Mesenteric fat pad (tissue), 1 donor: ENCODE measurements at places on chromosomes 2 and 18.

GRCh38 chr2:159151198-159152127 lies 135.0 kb downstream of the WDSUB1 start:
- no peak for DNase-seq

- DNase-seq = no peak
Measured at GRCh38 chr18:13125191-13125590, 93.4 kb upstream of the LDLRAD4 start.

- no peak for DNase-seq
Measured at GRCh38 chr2:16407358-16407757, 258.3 kb downstream of the CYRIA start.

DNA sequence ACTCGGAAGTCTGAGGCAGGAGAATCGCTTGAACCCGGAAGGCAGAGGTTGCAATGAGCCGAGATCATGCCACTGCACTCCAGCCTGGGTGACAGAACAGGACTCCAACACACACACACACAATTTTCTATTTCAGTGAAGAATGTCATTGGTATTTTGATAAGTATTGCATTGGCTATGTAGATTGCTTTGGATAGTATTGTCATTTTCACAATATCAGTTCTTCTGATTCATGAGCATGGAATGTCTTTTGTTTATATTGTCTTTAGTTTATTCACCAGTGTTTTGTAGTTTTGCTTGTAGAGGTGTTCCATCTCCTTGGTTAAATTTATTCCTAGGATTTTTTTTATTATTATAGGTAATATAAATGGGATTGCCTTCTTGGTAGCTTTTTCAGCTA lies 693.4 kb upstream of the SYT4 start:
- no peak for DNase-seq

GRCh38 chr18:48060346-48060745 lies 129.9 kb upstream of the SMAD2 start:
- DNase-seq = no peak

DNA sequence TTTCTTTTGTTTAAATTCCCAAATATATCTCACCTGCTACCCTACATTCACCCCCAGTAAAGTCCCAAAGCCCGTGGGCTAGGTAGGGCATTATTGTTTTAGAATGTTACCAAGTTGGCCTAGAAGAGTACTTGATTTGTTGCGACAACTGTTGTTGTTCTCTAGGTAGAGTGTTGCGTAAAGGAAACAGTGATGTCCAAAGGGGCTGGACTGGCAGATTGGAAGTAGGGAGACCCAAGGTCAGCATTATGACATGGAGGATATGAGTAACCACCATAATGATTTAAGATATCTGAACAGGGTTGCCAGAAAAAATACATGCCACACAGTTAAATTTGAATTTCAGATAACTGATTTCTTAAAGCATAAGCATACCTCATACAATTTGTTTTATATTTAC lies 39.2 kb downstream of the SCN1A start:
- DNase-seq = no peak

DNA sequence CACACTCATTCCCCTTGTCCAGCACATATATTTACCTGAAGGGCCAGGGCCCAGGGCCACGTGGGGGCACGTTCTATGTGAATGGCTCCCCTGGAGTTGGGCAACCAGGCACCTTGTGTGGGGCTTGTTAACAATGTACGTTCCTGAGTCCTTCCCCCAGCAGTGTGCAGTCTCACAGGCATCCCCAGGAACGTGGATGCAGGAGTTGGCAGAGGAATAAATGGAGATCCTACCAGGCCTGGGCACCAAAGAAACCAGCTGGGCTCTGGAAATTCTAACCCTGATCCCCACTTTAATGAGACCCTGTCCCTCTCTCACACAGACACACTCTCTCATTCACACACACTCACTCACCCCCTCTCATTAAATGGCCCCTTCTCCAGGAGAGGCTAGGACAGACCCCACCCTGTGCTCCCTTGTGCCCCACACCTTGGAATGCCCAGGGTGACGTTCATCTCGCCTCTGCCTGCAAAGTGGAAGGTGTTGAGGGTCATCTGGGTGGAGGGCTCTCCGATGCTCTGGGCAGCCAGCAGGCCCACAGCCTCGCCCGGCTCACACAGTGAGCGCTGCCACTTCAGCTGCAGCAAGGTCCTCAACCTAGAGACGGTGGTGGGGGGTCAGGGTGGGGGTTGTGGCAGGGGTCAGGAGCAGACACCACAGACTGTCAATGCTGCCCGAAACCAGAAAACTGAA lies 65.6 kb downstream of the POLR1A start:
- peak; percentile 83 for DNase-seq

- DNase-seq = no peak
Measured at GRCh38 chr18:6069103-6069502, 173.8 kb upstream of the TMEM200C start.

- DNase-seq = no peak
Measured at GRCh38 chr18:45745817-45746461, 22.0 kb downstream of the SLC14A1 start.

DNA sequence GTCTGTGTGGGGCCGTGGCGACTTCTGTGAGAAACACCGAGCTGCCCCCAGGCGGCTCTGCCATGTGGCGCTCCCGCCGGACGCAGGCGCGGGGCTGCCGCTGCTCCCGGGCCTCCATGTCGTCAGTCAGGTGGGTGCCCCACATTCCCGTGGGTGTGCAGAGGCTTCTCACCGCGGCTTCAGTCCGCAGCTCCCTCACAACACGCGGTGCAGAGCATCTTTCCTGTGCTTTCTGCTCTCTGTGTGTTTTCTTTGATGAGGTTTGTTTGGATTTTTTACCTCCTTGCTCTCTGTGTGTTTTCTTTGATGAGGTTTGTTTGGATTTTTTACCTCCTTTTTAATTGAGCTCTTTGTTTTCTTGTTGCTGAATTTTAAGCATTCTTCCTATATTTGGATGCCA lies 13.0 kb downstream of the AQP12A start:
- DNase-seq = no peak

- no peak for DNase-seq
Measured at GRCh38 chr18:49562481-49563129, 748 bp downstream of the LIPG start.

DNA sequence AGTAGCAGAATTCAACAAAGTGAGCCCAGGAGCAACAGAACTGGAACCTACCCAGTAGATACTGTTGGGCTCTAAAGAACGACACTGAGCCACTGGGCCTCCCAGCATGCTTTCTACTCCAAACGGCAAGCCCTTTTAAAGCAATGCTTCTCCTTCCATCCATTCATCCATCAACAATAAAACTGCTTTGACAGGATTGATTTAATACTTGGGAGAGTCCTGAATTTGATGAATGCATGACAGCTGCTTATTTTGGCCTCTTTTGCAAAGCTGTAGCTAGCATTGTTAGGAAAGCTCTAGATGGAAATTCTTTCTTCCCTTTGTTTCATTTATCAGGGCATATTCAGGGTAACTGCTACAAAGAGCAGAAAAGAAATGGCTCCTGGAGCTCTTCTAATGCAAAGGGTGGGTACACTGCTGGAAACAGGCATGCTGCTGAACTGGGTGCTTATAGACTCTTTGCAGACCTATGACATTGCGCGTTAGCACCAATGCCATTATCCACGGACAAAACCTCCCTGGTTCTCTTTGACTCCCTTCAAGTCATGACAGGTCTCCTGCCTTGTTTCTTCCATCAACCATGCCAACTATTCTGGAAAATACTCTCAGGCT lies 138.4 kb upstream of the HNRNPA3 start:
- no peak for DNase-seq

GRCh38 chr2:217785544-217786045 lies 217.2 kb downstream of the TNS1 start:
- peak; percentile 91 for DNase-seq

DNA sequence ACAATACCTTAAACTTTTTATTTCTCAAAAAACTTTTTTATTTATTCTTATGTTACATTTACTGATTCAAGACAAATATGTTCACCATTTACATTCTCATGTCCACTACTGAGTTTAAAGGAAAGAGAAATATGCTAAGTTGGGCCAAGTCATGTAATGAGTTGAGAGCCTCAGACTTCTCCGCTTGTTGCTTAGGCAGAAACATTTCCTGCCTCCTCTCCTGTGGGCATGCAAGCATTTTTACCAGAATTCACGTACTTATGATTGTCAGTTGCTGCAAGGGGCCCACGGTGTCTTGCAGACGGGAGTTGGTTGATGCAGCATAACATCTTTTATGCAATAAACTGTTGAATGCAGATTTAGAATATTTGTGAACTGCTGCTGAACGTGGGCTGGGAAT lies 51.8 kb downstream of the MYO1B start:
- no peak for DNase-seq

- DNase-seq = no peak
Measured at GRCh38 chr18:62585274-62586150, 62.7 kb downstream of the ZCCHC2 start.

DNA sequence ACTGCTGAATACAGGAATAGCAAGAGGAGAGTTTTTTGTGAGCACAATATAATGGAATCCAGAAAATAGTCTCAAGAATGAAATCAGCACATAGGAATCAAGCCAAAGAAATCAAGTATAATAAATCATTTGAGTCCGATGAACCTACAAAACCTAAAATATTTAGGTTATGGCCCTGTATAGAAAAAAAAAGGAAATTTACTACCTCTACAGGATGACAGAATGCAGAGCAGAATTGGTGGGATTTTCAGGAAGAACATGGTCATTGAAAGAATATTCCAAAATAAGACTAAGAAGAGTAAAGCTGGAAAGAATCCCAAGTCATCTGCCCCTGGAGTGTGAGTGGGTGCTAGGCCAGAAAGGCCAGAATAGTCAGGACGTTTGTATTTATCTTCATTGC lies 1041.2 kb upstream of the CDH2 start:
- DNase-seq = no peak

DNA sequence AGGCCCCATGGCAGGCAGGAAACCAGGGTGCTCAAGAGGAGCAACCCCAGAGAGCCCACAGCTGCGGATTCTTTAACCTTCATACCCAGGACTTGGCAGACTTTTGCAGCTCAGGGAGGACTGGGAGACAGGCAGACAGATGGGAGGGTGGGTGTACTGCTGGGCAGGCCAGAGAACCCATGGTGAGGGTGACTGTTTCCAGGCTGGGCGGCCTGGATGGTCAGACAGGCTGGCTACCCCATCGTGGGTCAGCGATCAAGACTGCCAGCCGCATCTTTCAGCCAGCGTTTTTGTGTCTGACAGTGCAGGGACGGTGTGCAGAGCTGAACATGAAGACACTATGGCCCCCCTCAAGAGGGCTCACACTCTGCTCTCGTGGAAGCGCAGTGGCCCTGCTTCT lies 82.2 kb downstream of the MARCO start:
- peak; percentile 74 for DNase-seq

DNA sequence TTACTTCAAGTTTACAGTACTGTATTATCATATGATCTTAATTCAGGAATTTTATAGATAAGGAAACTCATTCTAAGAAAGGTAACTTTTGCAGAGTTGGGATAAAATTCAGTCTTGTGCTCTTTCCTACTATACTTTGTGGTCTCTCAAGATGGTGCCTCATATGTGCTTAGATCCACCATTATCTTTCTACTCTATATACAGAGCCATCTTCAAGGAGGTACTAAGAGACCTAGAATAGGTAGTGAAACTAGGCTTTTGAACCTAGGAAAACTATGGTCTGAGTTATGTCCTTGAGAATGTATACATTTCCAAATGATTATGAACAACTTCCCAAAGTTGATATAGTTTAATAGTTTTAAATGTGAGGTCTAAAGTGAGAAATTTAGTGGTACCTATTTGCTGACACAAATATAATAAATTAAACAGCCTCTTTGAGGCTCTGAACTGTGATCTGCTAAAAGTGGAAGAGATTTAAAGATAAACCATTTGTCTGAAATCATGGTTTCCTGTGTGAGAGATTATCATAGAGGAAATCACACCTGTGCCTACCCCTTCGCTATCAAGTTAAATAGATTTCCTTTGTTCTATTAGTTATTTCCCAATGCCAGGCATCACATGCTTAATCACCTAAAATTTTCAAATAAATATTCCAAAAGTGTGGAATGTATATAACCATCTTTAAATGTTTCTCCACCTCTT lies 27.2 kb downstream of the ACAA2 start:
- no peak for DNase-seq

DNA sequence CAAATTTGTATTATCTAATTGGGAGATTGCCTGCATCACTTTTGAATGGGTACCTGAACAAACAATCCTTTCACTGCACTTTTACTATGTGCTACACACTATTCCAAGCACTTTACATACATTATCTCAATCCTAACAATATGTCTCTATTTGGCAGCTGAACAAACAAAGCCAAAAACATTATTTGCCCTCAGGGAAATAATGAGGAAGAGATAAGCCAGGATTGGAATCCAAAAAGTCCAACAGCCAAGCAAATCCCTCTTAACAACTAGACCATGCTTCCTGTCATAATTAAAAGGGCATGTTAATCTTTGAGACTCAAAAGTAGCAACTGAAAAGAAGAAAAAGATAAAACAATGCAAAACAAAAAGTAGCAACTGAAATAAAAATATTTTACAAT lies 32.1 kb downstream of the RPRD1A start:
- no peak for DNase-seq

DNA sequence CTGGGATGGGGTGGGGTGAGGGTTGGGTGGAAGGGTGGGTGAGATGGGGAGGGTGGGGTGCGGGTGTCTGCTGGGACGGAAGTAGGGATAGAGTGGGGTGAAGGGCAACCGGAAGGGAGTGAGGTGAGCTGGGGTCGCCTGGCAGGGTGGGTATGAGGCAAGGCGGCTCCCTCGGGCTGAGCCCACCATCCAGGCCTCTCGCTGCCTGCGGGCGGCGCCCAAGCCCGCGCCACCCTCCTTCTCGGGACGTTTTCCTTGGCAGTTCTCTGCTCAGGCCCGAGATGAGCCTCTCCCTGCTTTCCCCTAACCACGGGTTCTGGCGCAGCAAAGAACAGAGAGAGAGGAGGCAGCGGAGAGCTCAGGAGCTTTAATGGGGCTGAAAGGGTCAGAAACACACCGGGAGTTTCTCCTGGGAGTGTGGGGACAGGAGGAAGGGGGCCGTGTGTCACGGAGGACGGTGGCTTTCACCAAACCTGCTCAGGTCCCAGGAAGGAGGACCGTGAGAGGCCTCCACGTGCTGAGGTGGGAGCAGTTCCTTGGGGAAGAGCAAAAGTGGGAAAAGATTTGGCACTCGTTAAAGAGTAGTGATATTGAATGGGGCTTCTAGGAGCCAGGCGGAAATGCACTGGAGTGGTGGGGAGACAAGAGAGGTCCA lies 4.1 kb downstream of the FEV start:
- DNase-seq = no peak

GRCh38 chr2:43370705-43371104 lies 144.3 kb upstream of the ZFP36L2 start:
- no peak for DNase-seq

- no peak for DNase-seq
Measured at GRCh38 chr18:56516789-56517188, 121.6 kb downstream of the TXNL1 start.

GRCh38 chr2:46943881-46944798 lies 28.5 kb upstream of the MCFD2 start:
- no peak for DNase-seq

- peak; percentile 71 for DNase-seq
Measured at GRCh38 chr18:48913201-48913600, 37.6 kb downstream of the SMAD7 start.

DNA sequence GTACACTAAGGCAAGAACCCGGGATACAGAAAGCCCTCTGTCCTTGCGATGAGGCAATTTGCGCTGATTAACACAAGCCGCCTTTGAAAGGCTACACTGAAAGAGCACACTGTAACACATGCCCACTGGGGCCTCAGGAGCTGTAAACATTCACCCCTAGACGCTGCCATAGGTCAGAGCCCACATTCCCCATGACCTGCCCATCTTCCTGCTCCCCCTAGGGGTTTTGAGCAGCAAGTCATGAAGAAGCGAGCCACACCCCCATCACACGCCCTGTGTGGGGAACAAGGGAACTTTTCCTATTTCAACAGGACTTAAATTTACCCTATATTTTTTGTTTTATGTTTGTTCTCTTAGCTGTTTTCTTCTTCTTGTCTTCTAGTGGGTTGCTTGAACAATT lies 47.8 kb upstream of the SLC4A10 start:
- DNase-seq = no peak
